ENCODE measurements at places on chromosomes 16 and 17.

GRCh38 chr17:68961214-68961882 lies 6.2 kb upstream of the ABCA8 start:
- DNase-seq = peak; percentile 98

GRCh38 chr16:10613785-10614485 lies 33.5 kb upstream of the EMP2 start:
- DNase-seq = no peak

- DNase-seq = no peak
These were observed 212.0 kb downstream of the GRIN2A start for GRCh38 chr16:9970244-9970643.

DNA sequence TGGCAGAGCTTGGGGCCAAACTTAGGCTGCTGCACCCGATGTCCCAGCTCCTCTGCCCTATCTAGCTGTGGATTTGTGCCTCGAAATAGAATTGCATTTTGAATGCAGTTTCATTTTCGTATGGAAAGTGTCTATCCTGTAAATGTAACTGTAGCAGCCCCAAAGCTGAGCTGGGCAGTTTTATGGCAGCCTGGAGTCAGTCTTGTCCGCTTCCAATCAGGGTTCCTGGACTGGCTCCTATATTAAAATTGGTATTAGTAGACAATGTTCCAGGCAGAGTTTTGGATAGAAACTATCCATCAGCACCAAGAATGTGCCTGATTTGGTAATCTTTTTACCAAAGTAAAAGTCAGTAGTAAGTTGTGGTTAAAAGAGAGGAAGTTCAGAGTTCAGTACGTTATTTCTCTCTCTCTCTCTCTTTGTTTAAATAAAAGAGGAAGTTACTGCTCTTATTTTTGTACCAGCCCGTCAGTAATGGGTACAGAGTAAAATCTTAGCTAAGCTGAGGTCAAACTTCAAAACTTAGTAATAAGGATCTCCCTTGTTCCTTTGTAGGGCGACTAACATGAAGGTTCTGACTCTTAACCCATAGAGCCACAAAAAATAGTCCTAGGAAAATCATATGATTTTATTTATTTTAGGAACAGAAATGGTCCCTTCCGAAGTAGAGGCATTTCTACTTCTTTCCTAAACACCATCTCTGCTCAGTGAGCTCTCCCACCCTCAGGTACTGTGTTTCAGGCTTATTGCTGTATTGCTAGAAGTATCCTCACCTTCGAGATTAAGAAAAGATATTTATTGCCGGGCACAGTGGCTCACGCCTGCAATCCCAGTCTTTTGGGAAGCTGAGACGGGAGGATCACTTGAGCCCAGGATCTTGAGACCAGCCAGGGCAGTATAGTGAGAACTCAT lies 28.0 kb downstream of the PRKCB start:
- no peak for DNase-seq

- DNase-seq = no peak
These were observed 3.9 kb downstream of the USP10 start for GRCh38 chr16:84703681-84704080.

GRCh38 chr17:81578561-81579225 lies 26.5 kb upstream of the FAAP100 start:
- no peak for DNase-seq

DNA sequence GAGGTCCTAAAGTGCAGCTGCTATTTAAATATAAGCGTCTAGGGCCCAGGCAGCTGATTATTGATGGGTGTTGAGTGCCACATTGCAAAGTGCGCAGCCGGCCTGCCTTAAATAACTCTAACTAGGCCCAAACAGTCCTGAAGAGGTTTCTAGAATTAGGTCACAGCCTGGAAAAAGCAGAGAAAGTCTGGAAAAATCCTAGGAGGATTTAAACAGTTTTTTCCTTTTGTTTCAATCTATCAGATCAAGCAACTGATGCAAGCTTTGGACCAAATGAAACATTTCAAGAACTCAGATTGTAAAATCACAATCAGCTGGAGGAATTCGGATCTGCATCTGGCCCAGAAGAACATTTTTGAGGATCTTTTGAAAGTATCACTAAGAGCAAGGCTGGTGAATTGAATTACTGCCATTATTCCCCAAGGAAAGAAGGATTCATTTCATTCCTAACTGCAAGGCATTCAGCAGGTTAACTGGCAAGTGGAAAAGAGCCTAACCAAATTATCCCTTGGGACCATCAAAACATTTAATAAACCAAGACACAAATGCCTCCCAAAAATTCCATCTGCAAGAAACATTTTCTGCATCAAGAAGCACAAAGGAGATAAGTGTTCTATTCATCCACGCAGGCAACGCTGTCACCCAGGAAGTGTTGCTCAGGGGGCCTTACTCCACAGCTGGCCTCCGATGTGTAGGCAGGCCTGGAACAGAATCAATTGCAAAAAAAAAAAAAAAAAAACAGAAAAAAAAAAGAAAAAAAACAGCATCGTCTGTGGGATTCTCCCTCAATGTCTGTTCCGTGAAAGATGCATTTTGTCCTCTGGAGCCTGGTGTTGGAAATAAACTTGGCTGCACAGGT lies 46.1 kb downstream of the IRX3 start:
- no peak for DNase-seq

DNA sequence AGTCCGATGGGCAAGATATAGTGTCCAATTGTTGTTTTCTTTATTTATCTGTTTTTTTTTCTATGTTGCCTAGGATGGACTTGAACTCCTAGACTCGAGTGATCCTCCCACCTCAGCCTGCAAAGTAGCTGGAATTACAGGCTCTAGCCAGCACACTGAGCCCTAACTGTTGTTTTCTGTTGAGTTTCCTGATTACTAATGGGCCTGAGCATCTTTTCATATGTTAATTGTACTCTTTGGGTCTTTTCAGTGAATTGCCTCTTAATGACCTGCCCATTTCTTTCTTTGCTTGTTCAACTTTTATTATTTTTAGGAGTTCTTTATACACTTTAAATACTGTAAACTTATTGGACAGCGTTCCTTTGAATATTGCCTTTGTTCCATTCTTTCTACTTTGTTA lies 213.0 kb downstream of the HS3ST3B1 start:
- DNase-seq = no peak

- DNase-seq = no peak
These were observed 24.0 kb upstream of the ALDH3A1 start for GRCh38 chr17:19771971-19772630.

All from NCI-H1694 treated with DMSO at 0.1 percent for 48 hours (cell line).